ENCODE measurements at places on chromosomes 12 and 14.

- peak; percentile 74 for DNase-seq
Observed at GRCh38 chr12:85823436-85824180, 12.6 kb downstream of the RASSF9 start.

- DNase-seq: no peak
Observed at GRCh38 chr14:61940666-61941420, 178.6 kb downstream of the SNAPC1 start.

- no peak for DNase-seq
Observed at GRCh38 chr12:66837311-66837627, 158.4 kb upstream of the GRIP1 start.

DNA sequence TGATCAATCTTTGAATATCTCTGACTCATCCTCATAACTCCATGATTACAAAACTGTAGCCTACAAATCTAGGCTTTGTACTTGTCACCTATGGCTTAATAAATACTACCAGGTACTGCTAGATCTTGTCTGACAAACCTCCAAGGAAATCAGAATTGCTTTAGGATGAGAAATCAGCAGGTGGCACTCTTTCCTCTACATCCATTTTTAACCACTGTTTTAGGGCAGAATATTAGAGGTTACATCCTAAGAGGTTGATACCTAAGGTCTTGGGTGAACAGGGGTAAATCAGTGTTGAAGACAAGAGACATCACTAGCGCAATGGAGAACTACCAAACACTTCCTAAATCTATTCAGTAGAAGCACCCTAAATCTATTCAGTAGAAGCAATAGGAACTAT, 63.1 kb upstream of the SOX5 start:
- peak; percentile 49 for DNase-seq

DNA sequence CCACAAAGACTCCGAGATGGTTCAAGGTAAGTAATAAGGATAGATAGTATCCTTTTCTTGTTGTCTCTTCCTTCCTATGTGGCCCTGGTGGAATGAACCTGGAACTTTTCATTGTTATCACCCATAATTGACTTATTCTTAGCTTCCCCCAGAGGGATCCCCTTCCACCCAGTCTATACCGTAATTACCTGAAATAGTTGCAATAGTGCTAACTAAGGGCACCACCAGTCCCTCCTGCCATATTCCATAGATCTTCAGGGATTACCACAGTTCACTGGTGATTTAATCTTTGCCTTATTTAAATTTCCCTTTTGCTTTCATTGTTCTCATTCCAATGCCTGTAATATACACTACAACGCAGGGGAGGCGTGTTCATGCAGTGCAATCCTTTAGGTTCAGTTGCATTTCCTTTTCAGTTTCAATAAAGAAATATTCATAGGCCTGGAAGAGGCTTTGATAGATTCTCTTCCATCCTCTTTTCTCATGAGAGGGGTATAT, 13.8 kb upstream of the OR9K2 start:
- DNase-seq: no peak

DNA sequence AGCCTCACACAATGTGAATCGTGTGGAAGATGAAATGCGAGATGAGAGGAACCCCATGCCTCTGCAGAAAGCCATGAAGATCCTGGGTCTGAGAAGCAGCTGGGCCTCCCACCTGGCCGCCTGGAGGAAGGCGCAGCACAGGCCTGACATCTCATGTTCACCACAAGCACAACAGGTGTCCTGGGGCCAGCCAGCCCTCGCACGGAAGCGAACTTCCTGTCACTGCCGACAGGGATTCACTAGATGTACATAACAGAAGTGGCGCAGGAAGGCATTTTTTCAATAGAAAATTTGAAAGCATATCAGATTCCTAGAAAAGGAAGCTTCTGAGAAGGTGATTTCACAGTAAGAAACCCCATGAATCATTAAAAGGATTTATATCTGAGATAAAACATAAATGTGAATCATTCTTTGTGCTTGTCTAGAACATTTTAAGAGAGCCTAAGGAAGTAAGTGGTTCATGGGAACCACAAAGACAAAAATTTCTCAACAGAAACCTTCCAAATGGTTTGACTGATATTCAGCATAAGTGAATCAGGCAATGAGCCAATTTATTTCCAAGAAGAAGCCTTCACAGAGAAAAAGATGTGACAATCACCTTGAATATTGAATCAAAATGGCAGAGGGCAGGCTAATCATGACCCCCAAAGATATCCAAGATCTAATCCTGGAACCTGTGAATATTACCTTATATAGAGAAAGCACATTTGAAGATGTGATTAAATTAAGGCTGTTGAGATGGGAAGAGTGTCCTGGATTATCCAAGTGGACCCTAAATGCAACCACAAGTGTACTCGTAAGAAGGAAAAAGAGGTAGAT, 311.9 kb downstream of the DUSP6 start:
- DNase-seq: peak; percentile 53

GRCh38 chr14:37590428-37591139, 4.5 kb downstream of the FOXA1 start:
- DNase-seq: no peak

- DNase-seq: no peak
Observed at GRCh38 chr12:48157889-48158370, 615 bp upstream of the ASB8 start.

GRCh38 chr12:1720494-1720893, 29.6 kb downstream of the ADIPOR2 start:
- no peak for DNase-seq

GRCh38 chr12:93086288-93086727, 157.2 kb upstream of the EEA1 start:
- DNase-seq: no peak

DNA sequence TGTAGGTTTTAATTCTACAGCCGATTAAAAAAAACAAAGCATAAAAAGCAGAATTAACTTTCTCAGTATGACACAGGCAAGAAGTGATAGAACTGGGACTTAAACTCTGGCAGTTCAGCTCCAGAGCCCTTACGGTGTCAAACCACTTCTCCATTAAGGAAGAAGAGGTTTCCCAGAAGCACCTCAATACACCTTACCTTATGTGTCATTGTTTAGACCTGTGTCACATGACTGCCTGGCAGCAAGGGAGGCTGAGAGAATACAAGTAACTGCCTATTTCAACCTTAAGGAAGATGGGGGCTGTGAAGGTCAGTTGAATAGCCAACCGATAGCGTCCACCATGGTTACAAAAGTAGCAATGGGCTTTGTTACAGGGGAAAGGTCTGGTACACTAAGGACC, 54.6 kb upstream of the ARHGAP5 start:
- no peak for DNase-seq

- DNase-seq: no peak
Observed at GRCh38 chr12:10121278-10121677, 8.7 kb downstream of the CLEC7A start.

DNA sequence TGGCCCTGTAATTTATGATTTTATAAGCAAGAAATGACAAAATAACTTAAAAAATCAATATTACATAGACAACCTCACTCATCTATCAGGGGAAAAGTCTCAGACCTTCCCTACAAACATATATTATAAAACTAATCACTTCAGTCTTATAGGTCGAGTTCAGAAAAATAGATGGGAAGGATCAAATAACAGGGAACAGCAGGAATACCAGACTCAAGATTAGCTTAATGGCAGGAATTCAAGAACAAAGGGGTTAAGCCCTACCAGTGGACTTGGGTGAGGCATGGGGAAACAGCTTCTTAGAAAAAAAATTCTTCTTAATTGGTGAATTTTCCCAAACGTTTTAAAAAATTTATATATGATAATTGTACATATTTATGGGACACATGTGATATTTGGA, 51.6 kb upstream of the CRY1 start:
- no peak for DNase-seq

DNA sequence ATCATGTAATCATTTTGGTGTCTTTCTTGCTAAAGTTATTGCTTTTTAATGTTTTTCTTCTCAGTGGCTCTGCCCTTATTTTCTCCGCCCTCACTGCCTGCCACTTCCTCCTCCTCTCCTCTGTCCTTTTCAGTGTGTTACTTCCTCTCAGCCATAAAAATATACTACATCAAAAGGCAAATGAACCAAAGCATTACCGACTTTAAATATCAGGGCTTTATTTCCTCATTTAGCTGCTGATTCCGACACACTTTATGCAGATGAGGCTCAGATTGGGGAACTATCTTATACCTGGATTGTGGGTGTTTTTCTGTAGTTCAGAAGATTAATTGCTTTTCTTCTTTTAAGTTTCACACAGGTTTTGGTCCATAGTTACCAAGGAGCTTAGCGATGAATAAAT, 118.1 kb downstream of the CMAS start:
- no peak for DNase-seq

GRCh38 chr14:51823706-51824105, 36.7 kb upstream of the GNG2 start:
- DNase-seq: no peak

- peak; percentile 88 for DNase-seq
Observed at GRCh38 chr14:32202998-32203882, at the start of gene RNU6-8. Gene RNU6-8, minus strand, starts transcription at chr14:32203269.

- DNase-seq: no peak
Observed at GRCh38 chr12:42442888-42443287, 116.9 kb downstream of the PPHLN1 start.

GRCh38 chr12:27653661-27654060, 42.6 kb upstream of the REP15 start:
- DNase-seq: no peak

GRCh38 chr14:68791902-68792677, 777 bp downstream of the ZFP36L1 start:
- DNase-seq: no peak

DNA sequence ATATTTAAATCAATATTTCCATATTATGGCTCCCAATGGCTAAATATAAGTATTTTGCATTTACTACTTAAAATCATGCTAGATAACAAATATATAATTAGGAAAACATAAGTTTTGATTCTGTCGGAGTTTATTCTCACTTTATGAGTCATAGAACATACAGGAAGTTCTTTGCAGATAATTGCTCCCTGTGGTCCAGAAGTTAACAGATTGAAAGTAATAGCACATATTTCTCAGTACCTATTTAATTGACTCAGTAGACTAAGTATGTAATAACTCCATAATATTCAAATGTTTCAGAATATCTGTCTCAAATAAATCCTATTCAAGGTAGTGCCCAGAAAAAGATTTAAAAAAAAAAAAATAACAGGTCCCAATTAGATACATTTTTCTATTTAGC, 806.0 kb upstream of the ATXN7L3B start:
- DNase-seq: no peak

- DNase-seq: no peak
Observed at GRCh38 chr12:119783787-119784186, 93.3 kb downstream of the CIT start.

DNA sequence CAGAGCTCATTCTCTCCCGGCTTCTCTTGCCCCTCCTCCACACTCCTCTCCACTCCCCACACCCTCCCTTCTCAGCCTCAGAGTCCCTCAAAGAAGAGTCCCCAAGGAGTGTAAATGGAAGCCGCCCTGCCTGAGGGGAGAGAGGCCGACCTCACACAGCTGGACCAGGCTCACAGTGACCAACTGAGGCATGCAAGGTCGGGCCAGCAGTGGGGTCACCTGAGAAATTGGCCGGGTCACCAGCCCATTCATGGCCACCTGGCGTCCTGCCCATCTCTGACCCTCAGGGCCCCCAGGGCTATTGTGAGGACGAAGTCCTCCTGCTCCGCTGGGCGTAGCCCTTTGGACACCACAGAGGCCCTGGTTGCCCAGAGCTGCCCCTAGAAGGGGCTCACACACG, 49.5 kb upstream of the NUAK1 start:
- no peak for DNase-seq

- DNase-seq: no peak
Observed at GRCh38 chr12:64877363-64878004, 53.0 kb downstream of the TBC1D30 start.

- no peak for DNase-seq
Observed at GRCh38 chr12:10590966-10591365, 22.4 kb downstream of the MAGOHB start.

- DNase-seq: no peak
Observed at GRCh38 chr14:22177870-22178269, 411.2 kb downstream of the DAD1 start.

- peak; percentile 99 for DNase-seq
Observed at GRCh38 chr14:73723797-73724661, 9.8 kb upstream of the PNMA1 start.

- peak; percentile 97 for DNase-seq
Observed at GRCh38 chr12:46386360-46386867, 13.8 kb upstream of the SLC38A2 start.

DNA sequence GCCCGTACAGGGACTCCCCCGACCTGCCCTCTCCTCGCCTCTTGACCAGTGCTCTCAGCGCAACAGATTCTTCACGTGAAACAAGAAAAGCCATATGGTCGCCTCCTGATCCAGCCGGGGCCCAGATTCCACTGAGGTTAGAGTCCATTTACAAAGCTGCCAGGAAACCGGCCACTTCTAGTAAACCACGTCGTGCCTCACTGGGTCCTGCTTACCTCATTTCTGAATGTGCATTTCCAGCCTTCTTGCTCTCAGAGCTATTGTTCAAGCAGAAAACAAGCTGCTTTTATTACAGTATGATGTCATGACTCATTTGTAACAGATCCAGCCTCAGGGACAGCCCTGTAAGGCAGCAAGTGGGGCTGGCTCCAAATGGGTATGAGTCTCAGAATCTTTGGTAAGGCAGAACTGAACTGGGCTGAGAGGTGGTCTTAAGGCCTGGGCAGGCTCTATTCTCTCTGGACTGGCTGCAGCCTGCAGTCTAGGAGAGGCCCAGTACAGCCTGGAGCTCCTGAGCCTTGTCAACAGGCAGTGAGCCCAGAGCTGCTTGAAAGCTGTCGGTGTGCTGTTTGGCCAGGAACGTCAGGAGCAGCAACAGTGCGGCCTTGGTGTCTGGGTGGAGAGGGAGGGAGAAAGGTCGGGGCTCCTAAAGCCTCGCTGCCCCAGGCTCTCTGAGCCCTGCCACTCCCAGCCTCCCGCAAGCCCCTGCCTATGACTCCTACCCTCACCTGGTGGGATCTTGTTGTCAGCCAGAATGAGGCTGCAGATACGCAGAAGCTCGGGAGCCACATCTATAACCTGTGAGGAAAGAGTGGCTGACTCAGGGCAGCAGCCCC, 8.3 kb downstream of the REC8 start:
- DNase-seq: peak; percentile 88

GRCh38 chr12:98594050-98594835, 757 bp downstream of the SLC25A3 start:
- no peak for DNase-seq

- no peak for DNase-seq
Observed at GRCh38 chr12:49882851-49883464, 20.7 kb downstream of the FAIM2 start.

GRCh38 chr14:91252871-91253794, 8.6 kb upstream of the GPR68 start:
- no peak for DNase-seq

- DNase-seq: no peak
Observed at GRCh38 chr12:16086942-16087341, 175.8 kb downstream of the DERA start.

- peak; percentile 63 for DNase-seq
Observed at GRCh38 chr12:65885716-65886115, 61.4 kb downstream of the HMGA2 start.
